Esophagus muscularis mucosa (tissue), 4 donors: ENCODE measurements at places on chromosomes 2 and 18. TPM values are rescaled to one million over a fixed set of nuclear protein-coding genes. Genes with fewer than 3 reads are reported as not detected.

GRCh38 chr18:4844320-4844719 lies 352.7 kb downstream of the AKAIN1 start:
- no peak for DNase-seq

DNA sequence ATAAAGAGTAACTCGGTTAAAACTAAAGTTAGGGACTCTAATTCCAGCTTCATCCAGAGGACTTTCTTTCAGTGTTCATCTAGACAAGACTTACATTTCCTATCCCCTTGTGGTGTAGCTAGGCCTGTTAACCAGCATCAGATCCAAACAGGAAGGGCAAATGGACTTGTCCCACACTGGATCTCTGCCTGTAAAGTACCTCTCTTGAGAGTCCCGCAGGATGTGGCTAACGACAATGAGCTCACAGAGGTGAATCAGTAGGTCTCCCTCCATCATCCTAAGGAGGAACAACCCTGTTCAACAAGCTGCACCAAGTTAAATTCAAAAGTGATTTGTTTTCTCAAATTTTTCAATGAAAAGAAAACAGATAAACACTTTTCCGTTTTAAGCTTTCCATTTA lies 412.3 kb upstream of the RGPD4 start:
- DNase-seq, result no peak

DNA sequence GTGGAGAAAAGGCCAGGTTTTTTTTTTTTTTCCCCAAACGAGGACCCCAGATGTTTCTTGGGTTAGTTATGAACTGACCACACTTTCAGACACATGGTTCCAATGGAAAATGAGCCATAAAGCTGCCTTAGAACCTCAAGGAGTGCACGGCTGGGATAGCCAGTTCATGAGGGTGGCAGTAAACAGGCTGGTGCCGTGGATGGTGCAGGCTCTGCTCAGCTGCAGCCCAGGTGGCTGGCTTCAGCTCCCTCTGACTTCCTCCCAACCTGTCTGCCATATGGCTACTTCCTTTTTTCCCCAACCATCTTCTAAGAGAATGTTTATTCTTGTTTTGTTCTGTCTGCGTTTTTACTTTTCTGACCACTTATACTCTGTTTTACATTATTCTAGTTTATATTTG lies 109.8 kb upstream of the LMAN1 start:
- DNase-seq, result no peak

OBSL1 gene
- total RNA-seq, result 117 TPM

GNAL gene
- 19.5 TPM for total RNA-seq

DLX2 gene
- not detected for total RNA-seq

GRCh38 chr18:22691946-22692710 lies 241.0 kb upstream of the RBBP8 start:
- no peak for DNase-seq

GEN1 gene
- total RNA-seq, result 3.7 TPM

DNA sequence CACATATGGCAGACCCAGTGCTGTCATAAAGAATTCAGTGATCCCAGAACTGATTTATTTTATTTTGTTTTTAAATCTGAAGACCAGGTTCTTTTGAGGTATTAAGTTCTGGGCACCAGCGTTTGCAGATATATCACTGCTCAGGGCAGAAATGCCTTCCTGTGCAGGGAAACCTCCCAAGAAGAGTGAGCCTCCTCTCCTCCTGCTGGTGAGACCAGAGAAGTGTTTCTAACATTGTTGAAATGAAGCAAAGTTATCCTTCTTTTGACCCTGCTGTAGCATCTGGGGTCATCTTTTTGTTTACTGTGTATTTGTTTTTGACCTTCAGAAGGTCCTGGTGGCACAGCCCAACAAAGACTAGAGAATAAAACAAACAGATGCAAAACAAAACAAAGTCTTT lies 94.0 kb downstream of the AQP4 start:
- DNase-seq, result no peak

DNA sequence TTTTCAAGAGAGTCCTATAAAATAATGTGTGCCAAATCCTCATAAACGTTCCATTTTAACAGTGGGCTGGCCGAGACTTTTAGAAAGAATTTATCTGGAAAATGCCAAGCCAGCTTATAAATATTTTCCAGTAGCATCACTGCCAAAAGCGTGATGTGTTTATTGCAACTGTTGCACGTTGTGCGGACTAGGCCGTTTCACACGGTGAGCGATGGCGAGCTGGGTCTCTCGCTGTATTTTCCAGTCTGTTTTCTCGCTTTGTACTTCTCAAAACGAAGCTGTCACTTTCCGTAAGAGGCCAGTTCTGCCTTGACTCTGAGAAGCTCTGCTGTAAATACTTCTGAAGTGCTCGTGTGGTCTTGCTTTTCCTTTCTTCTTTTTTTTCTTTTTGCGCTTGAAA lies 65.0 kb upstream of the ZNF236 start:
- no peak for DNase-seq

GRCh38 chr18:80161781-80162417 lies 52.8 kb downstream of the ADNP2 start:
- no peak for DNase-seq

GRCh38 chr18:79931475-79931874 lies 20.0 kb downstream of the SLC66A2 start:
- no peak for DNase-seq

RAPGEF4 gene
- total RNA-seq, result 8.9 TPM

- DNase-seq, result no peak
Measured at GRCh38 chr18:63025251-63026090, 294.1 kb downstream of the BCL2 start.

NT5DC4 gene
- total RNA-seq, result not detected

DNA sequence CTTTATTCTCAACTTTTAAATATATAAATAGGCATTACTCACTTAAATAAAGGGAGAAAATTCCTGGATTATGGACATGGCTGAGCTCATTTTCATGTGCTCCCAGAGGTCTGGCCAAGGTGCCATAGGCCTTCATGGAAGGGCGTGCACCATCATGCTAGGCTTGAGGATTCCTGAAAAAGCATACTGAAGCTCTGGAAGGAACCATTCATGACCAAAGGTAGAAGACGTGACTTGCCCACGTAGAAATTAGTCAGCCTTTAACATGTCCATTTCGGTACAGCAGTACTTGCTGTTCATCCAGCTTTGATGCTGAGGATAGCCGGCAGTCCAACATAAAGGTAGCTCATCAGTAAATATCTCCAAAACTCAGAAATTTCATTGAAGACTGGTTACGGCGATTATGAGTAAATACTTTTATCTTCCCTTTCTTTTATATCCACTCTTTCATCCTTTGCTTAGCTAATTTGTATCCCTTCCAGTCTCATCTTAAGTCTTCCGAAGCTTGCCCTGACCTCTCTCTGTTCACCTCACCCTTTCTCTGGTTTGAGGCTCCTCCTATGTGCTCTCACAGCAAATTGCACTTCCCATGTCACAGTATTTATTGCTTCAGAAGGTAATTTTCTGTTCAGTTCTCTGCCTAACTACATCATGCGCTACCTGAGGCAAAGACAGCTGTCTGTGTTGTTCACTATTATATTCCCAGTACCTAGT lies 32.3 kb upstream of the ASNSD1 start:
- DNase-seq, result no peak

- DNase-seq, result no peak
Measured at GRCh38 chr2:170086117-170086688, 91.7 kb upstream of the MYO3B start.

DNA sequence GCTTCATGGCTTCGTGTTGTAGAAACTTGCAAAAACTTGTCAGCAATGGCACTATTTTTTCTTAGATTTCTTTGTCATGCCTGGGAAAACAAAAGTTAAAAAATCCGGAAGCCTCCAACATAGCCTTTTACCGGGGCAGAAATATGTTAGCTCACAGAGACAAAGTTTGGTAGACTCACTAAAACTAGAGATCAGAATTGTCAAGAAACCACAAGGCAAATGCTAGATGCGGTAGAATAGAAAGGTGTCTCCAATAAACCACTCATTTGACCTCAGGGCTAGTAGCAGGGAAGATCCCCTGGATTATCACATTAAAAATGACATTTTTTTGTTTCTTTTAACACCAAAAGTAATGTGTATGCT lies 405 bp downstream of the CASP10 start:
- DNase-seq, result no peak

DNA sequence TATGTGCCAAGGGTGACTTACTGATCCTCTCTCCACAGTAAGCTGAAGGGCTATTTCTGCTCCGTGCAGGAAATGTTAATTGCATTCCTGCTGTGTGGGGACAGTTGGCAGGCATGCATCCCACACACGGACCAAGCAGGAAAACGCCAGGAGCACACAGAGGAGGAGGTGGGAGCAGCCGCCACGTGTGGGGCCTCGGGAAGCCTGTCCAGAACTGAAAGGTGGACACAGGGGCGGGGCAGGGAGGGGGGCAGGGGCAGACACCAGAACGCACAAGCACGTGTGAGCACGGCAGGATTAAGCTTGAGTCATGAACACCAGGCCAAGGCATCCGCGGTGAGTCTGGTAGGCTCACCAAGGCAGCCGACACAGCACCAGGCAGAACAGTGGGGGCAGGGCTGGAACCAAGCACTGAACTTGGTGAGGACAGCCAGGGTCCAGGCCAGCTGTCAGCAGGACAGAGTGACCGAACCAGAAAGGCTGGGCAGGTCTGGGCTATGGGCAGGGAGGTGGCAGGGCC lies 177.1 kb downstream of the EIPR1 start:
- DNase-seq, result no peak
